Mucosa of gallbladder (tissue), 1 donor: ENCODE measurements at places on chromosomes 5 and 9.

GRCh38 chr5:169013208-169013728 lies 287.7 kb downstream of the SLIT3 start:
- no peak for DNase-seq

- no peak for DNase-seq
Observed at GRCh38 chr9:98861781-98862504, 54.5 kb downstream of the GALNT12 start.

DNA sequence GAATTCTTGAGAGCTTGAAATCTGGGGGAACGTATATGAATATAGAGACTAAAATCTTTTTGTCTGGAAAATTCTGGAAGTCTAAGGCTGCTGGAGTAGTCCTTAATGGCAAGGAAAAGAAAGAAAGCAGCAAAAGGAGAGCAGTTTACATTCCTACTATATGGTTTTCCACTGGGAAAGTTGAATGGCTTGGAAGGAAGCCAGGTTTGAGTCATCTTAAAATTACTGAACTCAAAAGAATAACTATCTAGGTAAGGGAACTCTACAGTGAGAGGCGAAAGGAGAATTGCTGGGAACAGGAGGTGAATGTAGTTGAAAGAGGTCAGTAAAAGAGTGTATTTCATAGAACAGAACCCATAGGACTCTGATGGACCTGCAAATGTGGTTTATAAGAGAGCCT lies 258.1 kb upstream of the EDIL3 start:
- DNase-seq: no peak

- DNase-seq: no peak
Observed at GRCh38 chr5:66848749-66849641, 252.8 kb downstream of the MAST4 start.

- no peak for DNase-seq
Observed at GRCh38 chr9:73093016-73093739, 58.5 kb upstream of the ANXA1 start.

GRCh38 chr5:112637343-112637742 lies 100.3 kb upstream of the APC start:
- DNase-seq: no peak

DNA sequence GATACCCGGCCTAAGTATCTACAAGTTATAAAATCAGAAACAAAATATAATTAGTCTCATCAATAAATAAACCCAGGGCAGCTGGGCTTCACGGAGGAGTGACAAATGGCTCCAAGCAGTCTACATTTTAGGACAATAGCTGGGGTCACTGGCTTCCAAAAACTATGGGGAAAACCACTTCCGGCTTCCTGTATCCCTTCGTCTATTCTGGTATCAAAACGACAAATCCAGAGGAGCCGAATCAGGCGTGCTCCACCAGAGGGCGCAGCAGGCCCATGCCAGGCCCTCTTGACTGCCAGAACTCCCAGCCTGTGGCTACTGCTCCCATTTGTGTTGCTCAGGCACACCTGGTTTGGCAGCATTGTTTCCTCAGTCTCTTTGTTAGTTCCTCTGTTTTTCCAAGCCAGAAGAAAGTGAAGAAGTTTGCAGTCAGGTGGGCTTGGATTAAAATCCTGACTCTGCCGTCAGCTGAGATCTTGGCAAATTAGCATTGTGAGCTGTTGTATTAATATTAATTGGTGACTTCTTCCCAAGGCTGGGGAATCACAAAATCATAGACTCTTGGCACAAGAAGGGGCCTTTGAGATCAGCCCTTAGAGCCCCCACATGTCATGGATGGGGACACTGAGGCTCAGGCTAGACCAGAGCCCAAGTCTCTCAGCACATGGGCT lies 11.6 kb upstream of the RAB14 start:
- DNase-seq: peak; percentile 91

DNA sequence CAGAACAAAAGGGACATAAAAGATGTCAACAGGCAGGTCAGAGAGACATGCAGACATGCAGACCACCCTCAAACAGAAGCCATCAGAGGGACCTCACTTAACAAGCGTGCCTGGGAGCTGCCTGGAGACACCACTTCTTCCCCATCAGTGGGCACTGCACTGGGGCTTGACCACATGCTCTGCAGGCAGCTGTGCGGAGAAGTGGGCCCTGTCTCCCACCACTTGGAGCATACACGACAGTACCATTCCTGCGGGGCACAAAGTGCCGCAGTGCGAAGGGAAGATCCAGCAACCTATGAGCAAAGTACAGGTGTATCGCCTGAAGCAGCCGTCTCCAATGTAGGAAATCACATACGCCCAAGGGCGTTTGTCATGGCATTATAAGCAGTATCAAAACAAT lies 150.5 kb upstream of the FOXD4L5 start:
- no peak for DNase-seq

DNA sequence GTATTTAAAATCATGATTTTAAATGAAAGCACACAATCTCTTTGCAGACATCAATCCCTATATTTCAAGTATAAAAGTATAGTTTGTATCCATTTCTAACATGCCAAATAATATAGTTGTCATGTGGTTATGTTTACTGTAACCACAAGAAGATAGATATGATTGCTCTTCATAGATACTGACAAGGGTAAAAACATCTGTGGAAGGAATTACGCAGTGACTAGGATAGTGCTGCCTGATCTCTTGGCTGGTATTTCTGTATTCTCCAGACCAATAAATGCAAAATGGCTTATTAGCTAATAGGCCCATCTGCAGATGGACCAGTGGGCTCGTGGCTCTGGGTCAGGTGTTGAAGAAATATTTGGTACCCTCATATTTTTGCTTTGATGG lies 34.9 kb upstream of the FBN2 start:
- no peak for DNase-seq

DNA sequence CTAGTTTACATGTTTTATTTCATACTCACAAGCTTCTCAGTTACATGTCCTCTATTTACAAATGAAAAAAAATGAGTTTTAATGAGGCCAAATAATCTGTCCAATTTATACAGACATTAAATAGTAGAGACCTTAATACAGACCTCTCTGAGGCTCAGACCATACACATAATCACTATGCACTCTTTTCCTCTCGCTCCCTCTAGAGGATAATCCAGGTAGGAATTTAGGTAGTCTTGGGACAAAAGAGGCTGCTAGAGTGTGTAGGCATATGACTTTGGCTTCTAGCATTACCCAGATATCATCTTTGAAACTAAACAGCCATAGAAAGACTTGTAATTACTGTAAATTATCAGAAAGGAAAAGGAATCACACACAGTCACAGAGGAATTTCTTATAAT lies 444.7 kb downstream of the HINT1 start:
- no peak for DNase-seq

GRCh38 chr9:37329576-37329975 lies 92.9 kb upstream of the GRHPR start:
- no peak for DNase-seq

DNA sequence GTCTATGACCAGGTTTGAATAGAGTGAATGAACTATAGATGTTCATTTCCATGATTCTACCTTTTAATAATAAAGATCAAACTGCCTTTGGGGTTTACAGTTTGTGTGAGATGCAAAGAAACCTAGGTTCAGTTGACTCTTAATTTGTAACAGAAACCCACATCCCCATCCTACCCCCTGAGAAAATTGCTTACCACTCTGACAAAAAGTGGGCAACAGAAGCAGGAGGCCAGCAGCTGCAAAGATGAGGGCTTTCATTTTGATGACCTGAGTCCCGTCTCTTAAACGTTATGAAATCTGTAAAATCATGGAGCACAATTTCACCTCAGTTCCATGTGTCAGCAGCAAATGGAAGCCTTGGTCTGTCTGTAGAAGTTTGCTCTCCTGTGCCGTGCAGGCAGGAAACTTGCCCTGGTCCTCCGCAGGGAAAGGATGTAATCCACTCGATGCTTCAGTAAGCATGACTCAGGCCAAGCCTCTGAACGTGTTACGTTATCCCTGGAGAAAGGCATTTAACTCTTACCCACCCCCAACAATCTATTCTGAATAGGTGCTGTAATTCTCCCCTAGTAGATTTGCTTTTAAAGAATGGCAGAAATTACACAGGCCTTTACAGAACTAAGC lies at the start of gene F2RL2:
TSS of gene F2RL2 (minus strand) at position 431 of the 624 bp plus-strand sequence. CDS start at position 258, 173 bp downstream.
- peak; percentile 22 for DNase-seq

GRCh38 chr9:34496149-34496712 lies 26.6 kb downstream of the ENHO start:
- DNase-seq: no peak

GRCh38 chr5:1480217-1480616 lies 35.0 kb upstream of the SLC6A3 start:
- peak; percentile 43 for DNase-seq

DNA sequence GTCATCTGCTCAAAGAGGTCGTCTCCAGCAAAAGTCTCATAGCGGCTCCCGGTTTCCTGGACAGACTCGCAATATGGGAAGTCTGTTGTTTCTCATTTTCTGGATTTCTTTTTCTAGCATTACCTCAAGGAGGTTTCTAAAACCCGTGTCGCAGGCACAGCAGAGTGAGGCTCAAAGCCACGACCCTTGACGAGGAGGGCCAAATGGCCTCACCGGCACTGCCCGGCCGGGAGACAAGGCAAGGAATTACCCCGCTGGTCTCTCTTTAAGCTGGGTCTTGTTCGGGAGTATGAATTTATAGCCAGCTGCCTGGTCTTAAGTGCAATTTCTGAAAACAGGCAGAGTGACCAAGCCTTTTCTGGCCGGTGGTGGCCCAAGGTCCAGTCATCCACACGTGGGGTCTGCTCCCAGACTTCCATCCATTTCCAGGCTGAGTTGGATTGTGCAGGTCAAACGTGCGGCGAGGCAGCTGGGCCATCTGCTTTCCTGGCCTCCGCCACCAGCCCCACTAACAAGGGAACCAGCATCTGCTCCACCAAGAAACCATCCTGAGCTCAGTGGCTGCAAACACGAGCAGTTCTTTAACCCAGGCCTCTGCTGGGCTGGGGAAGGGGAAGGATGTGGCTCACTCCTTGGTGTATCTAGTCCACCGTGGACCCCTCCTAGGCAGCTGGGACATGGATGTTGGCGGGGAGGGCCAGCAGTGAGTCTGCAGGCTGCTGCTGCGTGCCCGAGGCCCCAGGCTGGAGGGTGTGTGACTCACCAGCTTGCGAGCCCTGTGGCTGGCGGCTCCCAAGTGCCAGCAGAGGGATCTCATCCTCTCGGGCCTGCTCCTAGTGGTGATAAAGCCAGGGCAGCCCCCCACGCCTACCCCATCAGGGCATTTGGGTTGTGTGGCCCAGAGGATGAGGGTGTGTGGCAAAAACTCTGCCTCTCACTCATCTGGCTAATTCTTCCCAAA lies 55.6 kb upstream of the COL5A1 start:
- no peak for DNase-seq

GRCh38 chr5:40521925-40522324 lies 157.8 kb upstream of the PTGER4 start:
- DNase-seq: no peak

DNA sequence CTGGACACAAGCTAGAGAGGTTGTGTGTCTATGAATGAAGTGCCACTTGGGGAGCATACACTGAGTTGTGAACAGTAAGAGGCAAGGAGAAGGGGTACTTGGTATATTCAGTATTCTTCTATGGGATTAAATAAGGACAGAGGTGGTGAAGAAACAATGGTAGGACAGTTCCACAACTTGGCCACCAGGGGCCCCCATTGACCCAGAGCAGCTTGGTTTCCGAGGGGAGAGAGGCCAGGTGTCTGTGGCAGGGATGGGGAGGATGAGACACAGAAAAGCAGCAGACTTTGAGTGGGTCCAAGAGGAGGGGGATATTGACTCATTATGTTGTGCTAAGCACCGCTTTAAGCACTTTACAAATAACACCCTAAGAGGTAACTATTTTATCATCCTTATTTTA lies 220.6 kb downstream of the MELK start:
- no peak for DNase-seq

GRCh38 chr9:120109242-120109641 lies 470.7 kb downstream of the CDK5RAP2 start:
- no peak for DNase-seq

DNA sequence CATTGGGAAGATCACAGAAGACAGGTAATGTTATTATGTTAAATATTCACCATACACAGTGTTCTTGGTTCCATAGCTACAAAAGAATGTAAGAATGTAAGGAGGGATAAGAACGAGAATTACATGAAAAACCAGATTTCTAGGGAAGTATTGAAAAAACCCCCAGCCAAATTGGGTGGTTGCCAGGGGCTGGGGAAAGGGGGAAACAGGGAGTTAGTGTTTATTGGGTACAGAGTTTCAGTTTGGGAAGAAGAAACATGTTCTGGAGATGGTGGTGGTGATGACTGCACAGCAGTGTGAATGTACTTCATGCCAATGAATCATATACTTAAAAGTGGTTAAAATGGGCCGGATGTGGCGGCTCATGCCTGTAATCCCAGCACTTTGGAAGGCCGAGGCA lies 40.3 kb downstream of the GLRX start:
- DNase-seq: no peak

- no peak for DNase-seq
Observed at GRCh38 chr5:41776435-41776834, 93.8 kb downstream of the OXCT1 start.

DNA sequence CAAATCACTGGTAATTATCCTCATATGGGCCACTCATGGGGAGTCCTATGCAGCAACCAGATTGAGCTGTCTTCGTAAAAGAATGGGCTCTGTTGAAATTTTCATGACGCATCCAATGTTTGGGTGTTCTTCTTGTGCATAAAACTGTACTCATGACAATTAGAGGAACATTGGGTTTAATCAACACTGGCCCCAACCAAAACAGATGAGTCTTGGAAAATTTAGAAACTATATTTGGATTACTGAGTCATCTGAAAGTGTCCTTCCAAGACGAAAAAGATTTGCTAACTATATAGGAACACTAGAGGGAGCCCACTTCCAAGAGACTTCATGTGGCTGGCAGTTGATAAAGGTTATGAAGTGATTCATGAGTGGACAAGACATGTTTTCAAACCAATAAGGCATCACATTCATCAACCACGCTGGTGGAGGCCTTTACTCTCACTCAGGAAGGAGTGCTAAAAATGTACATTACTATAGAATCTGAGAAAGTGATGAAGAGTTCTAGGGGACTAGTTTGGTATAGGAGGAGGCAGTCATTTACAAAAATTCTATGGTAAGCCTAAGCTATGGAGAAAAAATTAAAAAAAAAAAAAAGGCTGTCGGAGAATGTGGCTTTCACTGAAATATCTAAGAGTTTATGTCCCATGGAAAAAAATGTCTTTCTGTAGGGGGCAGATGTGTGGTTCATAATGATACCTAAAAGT lies 313.5 kb downstream of the PRDM9 start:
- DNase-seq: no peak

- DNase-seq: no peak
Observed at GRCh38 chr5:125306741-125307140, 560.3 kb upstream of the ZNF608 start.

DNA sequence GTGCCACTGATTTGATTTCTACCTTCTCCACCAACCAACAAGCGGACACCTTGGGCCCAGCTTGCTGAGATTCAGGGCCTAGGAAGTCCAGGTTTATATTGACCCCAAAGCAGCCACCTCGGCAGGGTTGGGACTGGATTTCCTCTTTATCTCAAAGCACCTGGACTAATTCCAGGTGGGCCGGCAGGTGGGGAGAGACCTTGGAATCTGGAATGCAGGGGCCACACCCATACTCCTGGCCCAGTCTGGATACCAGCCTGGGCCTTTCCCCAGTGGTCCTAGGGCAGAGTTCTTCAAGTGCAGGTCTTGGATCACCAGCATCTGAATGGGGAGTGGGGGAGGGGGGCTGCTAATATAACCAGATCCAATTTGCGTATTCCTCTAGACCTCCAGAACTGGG lies 93.1 kb downstream of the PCDH1 start:
- DNase-seq: peak; percentile 44

- no peak for DNase-seq
Observed at GRCh38 chr9:4594994-4595393, 67.1 kb upstream of the PLPP6 start.
